ENCODE measurements at places on chromosomes 12 and 14.

DNA sequence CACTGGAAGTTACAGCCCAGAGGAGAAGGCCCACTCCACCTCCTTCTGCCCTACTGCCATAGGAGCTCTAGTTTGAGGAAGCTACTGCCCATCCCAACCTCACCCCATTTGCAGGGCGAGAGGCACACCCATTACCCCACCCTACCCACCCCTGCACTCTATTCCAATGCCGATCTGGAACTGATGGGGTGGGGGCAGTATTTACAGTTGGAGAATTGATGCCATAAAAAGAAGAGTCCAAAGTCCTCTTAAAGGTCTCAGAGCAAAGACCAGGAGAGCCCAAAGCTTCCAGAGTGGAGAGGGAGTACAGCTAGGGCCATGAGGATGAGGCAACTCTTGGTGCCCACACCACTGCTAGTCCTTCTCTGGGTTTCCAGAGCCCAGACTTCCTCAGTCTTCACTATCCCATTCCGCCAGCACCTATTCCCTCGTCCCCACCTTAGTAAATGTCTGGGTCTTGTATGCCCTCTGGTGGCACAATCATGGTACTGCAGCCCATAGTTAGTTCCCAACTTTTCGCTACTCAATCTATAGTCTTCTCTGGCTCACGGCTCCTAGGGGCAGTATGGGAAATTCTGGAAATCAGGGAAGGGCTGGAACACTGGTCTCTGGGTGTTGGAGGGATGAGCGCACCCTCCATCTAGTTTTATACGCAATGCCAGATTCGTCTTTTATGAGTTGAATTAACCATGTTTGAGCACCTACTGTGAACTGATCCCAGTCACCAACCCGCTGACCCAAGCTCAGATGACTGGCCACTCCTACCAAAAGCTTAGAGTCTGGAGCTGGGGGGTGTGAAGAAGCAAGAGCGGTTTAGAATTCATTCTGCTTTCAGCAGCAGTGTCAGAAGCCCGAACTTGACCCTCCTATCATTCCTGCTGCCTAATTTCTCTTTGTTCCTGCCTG, 6.9 kb upstream of the ADCY6 start:
- peak; percentile 72 for DNase-seq

GRCh38 chr12:4009979-4010704, 136.9 kb upstream of the PARP11 start:
- no peak for DNase-seq

GRCh38 chr12:105278043-105278697, 42.2 kb upstream of the APPL2 start:
- DNase-seq = no peak

GRCh38 chr12:125149160-125150108, 84.2 kb downstream of the AACS start:
- DNase-seq = no peak

DNA sequence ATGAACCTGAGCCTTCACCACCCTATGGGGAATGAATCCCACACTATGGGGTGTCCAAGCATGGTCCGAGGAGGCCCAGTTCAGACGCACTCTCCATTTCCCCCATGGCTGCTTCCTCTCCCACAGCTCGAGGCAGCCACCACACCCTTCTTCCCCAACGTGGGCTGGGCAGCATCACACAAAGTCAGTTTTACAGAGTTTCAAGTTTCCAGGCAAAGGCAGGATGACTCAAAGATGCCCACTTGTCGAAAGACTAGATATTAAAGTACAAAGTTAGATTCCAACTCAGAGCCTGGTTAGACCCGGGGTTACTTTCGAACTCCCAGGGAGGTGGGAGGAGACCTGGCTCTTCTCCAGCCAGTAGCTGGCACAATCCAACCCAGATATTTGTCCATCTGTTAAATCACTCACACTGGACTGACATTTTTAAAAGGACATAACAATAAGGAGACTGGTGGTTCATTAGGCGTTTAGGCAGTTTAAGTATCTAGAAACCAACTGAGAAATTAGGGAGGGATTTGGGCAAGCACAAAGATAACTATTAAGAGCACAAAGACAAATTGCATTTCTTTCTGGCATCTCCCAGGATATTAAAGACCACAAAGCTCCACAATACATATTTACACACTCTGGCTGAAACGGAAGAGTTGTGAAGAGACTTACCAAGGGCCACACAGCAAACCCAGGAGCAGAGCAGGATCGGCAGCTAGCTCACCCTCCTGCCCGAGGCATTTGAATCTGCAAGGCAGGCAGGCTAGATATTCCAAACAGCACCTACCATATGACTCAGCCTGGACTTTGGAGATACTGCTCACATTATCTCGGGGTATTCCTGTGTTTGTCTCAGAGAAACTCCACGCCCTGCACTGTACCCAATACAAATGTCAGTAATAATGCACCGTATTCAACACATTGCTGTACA, 34.8 kb downstream of the TMCC3 start:
- no peak for DNase-seq

DNA sequence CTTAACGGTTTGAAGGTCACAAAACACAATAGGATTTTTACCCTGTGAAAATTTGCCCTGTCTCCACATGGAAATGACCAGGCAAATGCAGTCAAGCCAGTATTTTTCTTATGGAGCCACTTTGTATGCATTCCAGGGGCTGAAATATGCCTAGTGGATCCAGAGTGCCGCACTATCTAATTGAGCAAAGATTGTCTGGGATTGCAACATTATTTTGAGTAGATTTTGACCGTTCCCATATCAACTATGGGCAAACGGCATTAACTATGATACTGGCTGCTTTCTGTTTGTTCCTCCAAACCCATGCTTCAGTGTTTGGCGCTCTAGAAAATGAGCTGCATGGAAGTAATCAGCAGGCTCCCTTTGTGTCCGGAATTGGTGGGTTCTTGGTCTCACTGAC, 223.0 kb downstream of the BTG1 start:
- DNase-seq = no peak

GRCh38 chr12:2380946-2381345, 328.2 kb downstream of the CACNA1C start:
- DNase-seq = no peak

DNA sequence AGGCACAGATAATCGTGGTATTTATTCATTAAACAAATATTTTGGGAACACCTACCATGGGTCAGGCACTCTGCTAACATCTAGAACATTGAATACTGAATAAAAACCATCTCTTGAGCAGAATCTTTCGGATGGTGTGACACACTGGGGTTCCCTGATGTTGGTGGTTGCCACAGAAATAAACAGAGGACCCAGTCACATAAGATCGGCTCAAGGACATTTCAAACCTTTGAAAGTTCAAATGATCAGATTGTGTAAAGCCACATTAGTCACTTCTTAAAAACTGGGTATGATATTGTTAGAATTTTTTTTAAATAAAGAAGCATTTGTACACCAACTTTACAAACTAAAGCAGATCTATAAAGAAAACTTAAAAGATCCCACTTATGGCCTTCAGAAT, 39.0 kb downstream of the NR1H4 start:
- DNase-seq = no peak

- no peak for DNase-seq
Measured at GRCh38 chr14:69291891-69292561, 32.1 kb downstream of the GALNT16 start.

GRCh38 chr12:40622246-40622838, 69.9 kb upstream of the CNTN1 start:
- no peak for DNase-seq

DNA sequence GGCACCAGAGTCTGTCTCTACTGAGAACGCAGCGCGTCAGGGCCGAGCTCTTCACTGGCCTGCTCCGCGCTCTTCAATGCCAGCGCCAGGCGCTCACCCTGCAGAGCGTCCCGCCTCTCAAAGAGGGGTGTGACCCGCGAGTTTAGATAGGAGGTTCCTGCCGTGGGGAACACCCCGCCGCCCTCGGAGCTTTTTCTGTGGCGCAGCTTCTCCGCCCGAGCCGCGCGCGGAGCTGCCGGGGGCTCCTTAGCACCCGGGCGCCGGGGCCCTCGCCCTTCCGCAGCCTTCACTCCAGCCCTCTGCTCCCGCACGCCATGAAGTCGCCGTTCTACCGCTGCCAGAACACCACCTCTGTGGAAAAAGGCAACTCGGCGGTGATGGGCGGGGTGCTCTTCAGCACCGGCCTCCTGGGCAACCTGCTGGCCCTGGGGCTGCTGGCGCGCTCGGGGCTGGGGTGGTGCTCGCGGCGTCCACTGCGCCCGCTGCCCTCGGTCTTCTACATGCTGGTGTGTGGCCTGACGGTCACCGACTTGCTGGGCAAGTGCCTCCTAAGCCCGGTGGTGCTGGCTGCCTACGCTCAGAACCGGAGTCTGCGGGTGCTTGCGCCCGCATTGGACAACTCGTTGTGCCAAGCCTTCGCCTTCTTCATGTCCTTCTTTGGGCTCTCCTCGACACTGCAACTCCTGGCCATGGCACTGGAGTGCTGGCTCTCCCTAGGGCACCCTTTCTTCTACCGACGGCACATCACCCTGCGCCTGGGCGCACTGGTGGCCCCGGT, at the start of gene PTGDR:
Gene PTGDR, plus strand, starts transcription at position 198 of the 778 bp plus-strand sequence. Its CDS starts 117 bp downstream, at position 315.
- peak; percentile 61 for DNase-seq

DNA sequence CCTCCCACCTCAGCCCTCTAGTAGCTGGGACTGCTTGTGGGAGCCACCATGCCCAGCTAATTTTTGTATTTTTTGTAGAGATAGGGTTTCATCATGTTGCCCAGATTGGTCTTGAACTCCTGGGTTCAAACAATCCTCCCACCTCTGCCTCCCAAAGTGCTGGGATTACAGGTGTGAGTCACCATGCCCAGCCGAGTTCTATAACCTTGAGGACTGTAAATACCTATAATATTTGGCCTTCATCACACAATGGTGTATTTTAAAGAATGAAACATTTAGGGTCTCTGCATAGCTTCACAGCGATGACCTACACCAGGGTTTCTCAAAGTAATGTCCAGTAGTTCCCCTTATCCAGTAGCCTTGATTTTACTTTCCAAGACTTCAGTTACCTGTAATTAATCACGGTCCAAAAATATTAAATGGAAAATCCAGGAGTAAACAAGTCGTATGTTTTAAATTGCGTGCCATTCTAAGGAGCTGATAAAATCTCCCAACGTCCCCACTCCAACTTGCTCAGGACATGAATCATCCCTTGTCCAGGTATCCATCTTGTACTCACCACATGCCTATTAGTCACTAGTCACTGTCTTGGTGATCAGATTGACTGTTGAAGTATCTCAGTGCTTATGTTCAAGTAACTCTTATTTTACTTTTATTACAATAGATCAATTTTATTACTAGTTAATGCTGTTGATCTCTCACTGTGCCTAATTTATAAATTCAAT, 368.2 kb downstream of the BTG1 start:
- no peak for DNase-seq

DNA sequence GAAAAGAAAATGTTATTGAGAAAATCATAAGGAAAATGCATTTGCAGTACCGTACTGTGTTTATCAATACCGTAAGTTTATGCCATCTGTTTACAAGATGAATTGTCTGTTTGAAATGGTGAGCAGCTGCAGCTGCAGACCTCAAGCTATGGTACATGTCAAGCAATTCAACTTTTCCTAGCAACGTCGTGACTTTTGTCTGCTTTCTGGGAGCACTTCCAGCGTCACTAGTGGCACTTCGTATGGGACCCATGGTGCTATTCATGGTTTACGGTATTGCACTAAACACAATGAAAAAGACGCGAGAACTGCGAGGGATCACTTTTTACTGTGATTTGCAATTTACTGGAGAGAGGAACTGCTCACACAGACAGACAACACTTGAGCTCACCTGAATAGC, 160.8 kb downstream of the UNC79 start:
- no peak for DNase-seq

- DNase-seq = no peak
Measured at GRCh38 chr12:48145981-48146380, 11.3 kb downstream of the ASB8 start.

- DNase-seq = no peak
Measured at GRCh38 chr14:42687421-42687820, 1080.7 kb downstream of the LRFN5 start.

DNA sequence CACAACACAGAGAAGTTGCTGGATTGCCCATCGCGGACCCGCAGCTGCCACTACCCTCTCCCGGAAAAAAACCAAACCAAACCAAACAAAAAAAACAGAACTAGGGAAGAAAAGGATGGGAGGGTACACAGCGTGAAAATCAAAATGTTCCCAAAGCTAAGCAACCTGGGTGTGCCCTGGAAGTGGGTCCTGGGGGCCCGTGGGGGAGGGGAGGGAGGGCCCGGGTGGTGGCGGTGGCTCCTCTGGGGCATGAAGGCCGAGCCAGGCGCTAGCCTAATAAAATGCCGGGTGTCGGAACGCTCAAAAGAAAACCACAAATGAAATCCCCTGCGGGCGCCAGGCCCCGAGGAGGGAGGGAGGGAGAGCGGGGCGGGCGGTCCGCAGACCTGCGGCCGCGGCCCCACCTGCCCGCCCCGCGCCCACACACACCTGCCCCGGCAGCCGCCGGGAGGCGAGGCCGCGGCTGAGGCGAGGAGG, 787 bp downstream of the HECTD4 start:
- no peak for DNase-seq

GRCh38 chr12:12039897-12040296, 30.8 kb upstream of the BCL2L14 start:
- DNase-seq = no peak

DNA sequence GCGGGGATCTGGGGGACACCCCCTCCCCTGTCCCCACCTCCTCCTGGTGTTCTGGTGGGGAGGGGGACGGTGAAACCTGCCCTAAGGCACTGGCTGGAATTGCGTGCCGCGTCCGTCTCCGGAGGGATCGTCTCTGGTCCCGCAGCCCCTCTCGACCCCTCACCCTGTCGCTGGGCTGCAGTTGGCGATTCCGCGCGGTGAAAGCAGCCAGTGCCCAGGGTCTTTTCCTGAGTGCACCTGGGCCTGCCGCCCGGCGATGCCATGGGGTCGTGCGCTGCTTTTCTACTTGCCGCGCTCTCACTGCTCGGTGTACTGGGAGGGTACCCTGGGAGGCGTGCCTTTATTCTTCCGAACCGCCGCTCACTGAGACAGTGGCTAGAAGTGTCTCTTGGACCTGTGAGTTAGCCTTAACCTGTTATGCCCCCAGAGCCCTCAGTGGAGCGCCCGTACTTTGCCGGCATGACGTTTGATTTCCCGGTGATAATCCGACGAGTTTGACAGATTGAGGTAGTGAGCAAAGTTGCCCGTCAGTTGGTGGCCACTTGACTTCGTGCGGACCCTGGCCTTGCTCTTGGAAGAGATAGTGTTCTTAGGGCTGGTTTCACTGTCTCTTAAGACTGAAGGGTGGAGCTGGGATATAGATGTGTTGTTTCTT, 788 bp downstream of the SFSWAP start:
- DNase-seq = no peak

DNA sequence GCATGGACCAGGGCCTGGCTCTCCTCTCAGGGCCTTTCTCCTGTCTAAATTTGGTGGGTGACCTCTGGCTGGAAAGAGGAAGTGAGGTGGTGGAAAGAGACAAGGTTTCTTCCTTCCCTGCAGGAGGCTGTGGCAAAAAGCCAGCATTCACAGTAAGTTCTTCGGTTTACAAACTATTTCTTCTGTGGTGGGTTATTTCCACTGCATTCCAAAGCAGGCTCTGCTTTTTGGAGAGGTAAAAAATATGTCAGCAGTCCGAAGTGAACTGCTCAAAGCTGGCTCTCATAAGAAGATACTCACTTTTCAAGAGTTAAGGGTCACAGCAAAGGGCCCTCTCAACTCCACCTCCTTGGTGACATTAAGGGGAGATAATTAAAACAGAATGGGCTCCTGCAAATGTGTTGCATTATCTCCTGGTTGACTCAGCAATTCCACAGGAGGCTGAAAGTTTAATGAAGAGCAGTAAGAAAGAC, 48.9 kb upstream of the POC1B start:
- DNase-seq = no peak

- DNase-seq = peak; percentile 83
Measured at GRCh38 chr12:12349711-12350665, at the start of gene MANSC1. MANSC1 (minus strand) TSS chr12:12350242; CDS start chr12:12343314, 6,928 bp downstream.

GRCh38 chr12:103840462-103840875, 565 bp downstream of the NT5DC3 start:
- peak; percentile 65 for DNase-seq

- DNase-seq = no peak
Measured at GRCh38 chr12:127944211-127944899, 322.6 kb upstream of the TMEM132C start.

Data from aorta (tissue), 5 donors.